ENCODE measurements at places on chromosomes 2 and 18.
A peak's percentile ranks its signal among the peaks of the same experiment; 100 is the strongest.

GRCh38 chr2:9473985-9474360, 378 bp upstream of the IAH1 start:
- no peak for DNase-seq

- DNase-seq: no peak
Measured at GRCh38 chr18:52582516-52582915, 242.5 kb downstream of the DCC start.

GRCh38 chr2:57809230-57809629, 237.4 kb upstream of the VRK2 start:
- no peak for DNase-seq

DNA sequence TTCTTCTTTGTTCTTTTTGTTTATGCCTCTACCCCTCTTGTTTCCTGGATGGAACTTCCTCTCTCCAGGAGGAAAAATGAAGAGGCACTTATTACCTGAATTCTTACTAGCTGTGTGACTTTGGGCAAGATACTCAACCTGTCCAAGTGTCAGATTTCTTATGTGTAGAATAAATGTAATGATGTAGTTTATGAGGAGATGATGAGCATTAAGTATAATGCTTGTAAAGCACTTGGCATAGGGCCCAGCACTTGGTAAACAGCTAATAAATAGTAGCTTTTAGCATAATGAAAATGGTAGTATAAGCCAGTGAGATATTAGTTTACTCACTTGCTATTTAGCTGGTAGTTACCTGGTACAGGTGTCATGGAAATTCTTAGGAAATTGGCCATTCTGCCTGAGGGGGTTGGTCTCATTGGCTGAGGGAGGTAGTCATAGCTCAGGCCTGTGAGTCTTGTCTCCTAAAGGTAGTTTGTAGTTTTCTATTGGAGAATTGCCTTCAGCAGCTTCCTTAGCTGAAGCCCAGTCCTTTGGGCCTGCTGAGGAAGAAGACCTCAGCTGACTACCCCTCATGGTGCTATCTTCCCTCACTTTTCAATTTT, 133.4 kb upstream of the NABP1 start:
- DNase-seq: no peak

DNA sequence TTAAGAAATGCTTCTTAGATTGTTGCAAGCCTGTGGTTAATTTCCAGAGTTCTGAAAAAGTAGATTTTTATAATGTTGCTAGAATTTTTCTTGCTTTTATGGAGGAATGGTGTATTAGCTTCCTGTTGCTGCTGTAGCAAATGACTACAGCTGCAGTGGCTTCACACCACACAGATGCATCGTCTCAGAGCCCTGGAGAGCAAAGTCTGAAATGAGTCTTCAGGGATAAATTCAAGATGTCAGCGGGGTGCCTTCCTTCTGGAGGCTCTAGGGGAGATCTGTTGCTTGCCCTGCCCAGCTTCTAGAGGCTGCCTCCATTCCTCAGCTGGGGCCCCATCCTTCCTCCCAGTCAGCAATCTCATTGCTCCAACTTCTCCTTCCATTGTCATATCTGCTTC, 187.8 kb downstream of the ZNF516 start:
- DNase-seq: no peak

GRCh38 chr18:8828798-8829197, 123.4 kb downstream of the MTCL1 start:
- no peak for DNase-seq

- peak; percentile 18 for DNase-seq
Measured at GRCh38 chr18:74331404-74331803, 15.8 kb downstream of the C18orf63 start.

DNA sequence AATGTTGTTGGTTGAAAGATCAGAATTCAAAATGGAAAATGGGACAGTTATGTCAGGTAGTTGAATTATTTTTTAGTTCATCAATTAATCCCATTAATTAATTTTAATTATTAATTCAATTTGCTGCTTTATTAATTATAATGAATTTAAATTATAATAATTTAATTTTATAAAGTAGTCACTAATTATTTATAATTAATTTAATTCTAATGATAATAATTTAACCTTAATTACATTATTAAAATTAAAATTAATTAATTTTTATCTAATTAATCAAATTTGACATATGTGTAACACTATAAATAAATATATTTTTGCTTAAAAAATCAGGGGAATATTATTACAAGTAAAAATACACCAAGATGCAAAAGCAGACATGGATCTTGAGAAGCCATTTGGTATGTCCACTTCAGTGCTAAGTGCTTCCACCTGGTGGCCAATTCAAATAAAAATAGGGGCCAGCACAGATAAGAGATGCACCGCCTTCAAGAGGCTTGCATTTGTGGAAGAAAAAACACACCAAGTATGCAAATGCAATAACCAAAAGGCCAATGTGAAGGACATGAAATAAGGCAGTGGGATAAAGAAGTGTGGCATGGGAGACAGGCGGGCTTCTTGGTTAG, 73.2 kb downstream of the MBP start:
- no peak for DNase-seq

DNA sequence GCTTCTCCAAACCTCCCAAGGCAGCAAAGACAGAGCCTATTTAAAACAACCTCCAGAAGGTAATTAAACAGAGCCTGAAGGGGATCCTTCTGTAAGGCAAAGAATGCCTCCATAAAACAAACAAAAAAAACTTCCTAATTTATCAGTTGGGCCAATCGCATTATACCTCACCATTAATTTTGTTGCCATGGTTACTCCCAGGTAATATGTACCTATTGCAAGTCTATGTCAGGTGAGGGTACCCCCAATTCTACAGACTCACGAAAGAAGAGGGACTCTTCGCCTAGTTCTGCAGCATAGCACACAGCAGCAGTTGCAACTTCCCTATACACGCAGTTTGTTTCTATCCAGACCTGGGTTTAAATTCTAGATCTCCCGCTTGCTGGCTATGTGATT, 38.8 kb downstream of the SFXN5 start:
- DNase-seq: no peak

GRCh38 chr18:3607309-3608098, 157.5 kb downstream of the TGIF1 start:
- DNase-seq: no peak

GRCh38 chr2:133411857-133412256, 156.4 kb downstream of the NCKAP5 start:
- DNase-seq: no peak

DNA sequence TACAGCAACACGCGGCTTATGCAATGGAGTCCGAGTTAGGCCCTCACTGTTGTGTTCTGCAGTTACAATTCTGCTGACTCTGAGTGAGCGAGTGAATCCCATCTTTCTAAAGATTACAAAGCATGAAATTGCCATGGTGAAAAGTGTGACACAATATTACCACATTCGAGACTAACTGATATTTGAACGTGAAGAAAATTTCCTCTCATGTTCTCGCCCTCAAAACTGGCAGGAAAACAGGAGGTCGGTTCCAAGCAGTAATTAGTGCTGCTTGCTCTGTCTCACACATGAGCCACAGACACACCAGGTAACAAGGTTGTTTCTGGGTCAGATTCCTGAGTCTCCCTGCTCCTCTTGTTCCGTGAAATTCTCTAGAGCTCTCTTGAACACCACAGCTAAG, 93.7 kb upstream of the RIOK3 start:
- no peak for DNase-seq

DNA sequence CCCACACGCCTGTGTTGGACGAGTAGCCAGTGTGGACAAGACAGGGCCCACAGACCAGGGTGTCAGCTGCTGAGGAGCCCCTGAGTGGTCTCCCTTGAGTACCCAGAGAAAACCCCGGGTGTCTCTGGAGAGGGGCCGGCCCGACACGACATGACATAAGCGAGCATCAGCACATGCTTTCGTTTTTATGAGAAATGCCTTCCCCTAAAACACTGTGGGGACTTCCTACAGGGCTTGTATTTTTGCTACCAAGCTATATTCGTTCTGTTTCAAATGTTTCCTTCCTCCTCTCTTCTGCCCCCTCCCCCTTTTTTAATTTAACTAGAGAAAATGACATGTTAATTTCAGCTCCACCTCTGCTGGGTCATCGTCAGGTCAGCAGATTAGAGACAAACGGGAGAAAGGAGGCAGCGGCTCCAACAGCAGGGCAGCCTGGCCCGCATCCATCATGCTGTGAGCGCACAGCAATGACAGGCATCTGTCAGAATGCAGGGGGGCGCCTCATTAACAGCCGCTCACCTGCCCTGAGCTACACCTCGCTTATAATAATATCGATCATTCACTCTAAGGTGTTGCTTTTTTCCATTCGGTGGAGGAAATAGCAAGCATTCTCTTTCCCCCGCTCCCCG, 286.2 kb downstream of the ZNF516 start:
- no peak for DNase-seq

All from GM04503 (cell line).